Activated T-helper 2 cell treated with anti-CD3 and anti-CD28 coated beads, Interferon-gamma antibody, Interleukin-2, Interleukin-4, amounts not matched to agents 10 μg/mL and 5 μg/mL and 100 μg/mL, durations not matched to agents 14 hours and 24 hours and 36 hours (primary cell): ENCODE measurements at places on chromosomes 7 and 10. TPM values are rescaled to one million over a fixed set of nuclear protein-coding genes. Genes with fewer than 3 reads are reported as not detected.

The GRM8 gene
- not detected in 2 replicates for total RNA-seq

The PTPRZ1 gene
- total RNA-seq, result not detected in 2 replicates

GRCh38 chr10:33460505-33461294, 126.2 kb upstream of the NRP1 start:
- no peak for DNase-seq

DNA sequence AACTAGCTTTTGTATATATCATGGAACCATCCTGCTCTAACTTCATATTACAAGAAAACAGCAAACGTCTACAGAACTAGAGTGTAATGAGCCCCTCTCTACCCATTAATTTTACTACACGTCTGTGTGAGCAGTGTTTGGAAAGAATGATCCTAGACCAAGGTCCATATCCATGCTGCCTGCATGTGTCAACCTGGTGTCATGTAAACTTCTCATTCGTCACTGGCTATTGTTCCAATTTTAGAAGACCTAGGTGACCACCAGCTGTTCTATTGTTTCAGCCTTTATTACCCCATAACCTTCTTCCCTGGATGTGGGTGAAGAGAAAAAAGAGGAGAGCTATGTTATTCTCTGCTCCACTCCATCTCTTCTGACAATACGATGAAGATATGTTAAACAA, 77.1 kb downstream of the CREM start:
- no peak for DNase-seq

GRCh38 chr7:155071121-155071651, 1.1 kb downstream of the HTR5A start:
- DNase-seq, result no peak

The FAM3C gene
- total RNA-seq, result 57.6 and 59.5 TPM in 2 replicates

The ZC3HAV1L gene
- total RNA-seq, result 38.2 and 39.4 TPM in 2 replicates

The METTL27 gene
- 0.90 and 0.94 TPM in 2 replicates for total RNA-seq

The AASS gene
- 1.3 and 2.2 TPM in 2 replicates for total RNA-seq

GRCh38 chr7:20601121-20601520, 14.3 kb upstream of the ABCB5 start:
- no peak for DNase-seq

- DNase-seq, result no peak
Observed at GRCh38 chr7:8490391-8491045, 57.1 kb downstream of the NXPH1 start.

The CNPY1 gene
- total RNA-seq, result not detected in 2 replicates

DNA sequence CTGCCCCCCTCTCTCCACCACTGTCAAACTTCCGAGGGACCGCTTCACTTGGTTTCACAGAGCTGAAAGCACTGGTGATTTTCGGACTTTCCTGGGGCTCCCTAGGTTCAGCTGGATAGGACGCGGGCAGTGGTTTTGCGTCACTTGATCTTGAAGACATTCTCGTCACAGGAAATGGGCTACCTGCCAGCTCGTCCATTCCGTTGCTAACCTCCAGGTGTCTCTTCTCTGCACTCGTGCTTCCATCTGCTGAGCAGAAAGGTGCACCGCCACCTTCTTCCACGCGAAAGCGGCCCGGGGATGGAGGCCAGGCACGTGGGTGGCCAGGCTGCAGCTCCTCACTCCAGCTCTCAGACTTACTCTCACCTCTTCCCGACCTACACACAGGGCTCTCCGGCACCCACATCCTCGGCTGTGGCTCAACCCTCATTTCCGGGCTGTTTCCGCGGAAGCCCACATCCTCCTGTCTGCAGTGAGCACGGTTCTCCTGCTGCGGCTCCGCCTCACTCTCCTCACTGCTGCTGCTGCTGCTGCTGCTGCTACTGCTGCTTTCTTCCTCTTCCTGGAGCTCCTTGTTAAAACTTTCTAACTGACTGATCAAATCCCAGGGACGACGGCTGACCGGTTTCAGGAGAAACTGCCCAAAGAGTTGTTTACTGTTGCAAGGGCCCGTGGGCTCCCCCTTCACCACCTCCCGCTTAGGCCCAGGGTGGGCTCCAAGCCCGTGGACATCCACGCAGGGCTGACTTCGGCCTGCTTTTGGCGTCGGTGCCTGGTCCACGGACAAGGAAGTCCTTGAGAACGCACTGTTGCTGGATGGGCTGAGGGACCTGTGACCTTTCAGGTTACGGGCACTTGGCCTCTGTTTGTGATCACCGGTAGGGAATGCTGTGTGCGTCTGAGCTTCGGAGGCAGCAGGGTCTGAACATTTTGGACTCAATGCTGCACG, 32.1 kb downstream of the JCAD start:
- DNase-seq, result peak; percentile 95

The TDRD1 gene
- total RNA-seq, result 0.11 and 0.30 TPM in 2 replicates

- no peak for DNase-seq
Observed at GRCh38 chr7:149321978-149322541, 60.1 kb downstream of the ZNF783 start.

The FAM221A gene
- total RNA-seq, result 6.2 and 6.7 TPM in 2 replicates

DNA sequence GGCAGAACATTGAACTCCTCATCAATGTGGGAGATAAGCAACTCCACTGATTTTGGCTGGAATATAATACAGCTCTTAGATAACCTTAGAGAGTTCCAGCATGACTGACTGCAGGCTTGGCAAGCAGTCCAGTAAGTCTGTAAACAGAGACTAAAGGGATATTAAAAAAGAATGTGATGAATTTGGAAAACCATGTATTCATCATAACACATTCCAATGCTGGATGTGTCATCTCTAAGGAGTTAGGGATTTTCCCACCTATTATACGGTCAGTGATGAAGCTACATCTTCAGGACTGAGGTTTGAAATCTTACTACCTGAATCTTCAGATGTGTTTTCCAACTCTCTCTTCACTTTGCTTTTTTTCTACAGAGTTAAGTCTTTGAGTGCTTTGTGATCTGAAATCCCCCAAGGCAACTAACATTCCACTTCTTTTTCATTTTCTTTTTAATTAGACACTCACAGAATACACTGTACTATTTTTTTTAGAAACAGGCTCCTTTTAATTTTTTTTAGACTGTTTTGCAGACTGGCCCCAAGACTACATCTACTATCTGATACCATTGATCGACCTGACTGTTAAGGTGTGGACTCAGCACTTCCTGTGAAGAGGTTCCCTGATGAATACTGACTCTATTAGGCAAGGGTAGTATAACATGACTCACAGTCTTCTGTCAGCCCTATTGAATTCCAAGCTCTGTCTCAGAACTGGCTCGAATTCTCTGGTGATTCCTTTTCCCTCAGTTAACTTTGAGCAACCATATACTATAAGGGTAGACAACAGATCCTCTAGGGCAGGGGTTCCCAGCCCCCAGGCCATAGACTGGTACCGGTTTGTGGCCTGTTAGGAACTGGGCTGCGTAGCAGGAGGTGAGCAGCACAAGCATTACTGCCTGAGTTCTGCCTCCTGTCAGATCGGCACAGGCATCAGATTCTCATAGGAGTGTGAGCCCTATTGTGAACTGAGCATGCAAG, 678.2 kb downstream of the GRM8 start:
- DNase-seq, result no peak

The PHKG1 gene
- total RNA-seq, result 2.5 and 3.6 TPM in 2 replicates

DNA sequence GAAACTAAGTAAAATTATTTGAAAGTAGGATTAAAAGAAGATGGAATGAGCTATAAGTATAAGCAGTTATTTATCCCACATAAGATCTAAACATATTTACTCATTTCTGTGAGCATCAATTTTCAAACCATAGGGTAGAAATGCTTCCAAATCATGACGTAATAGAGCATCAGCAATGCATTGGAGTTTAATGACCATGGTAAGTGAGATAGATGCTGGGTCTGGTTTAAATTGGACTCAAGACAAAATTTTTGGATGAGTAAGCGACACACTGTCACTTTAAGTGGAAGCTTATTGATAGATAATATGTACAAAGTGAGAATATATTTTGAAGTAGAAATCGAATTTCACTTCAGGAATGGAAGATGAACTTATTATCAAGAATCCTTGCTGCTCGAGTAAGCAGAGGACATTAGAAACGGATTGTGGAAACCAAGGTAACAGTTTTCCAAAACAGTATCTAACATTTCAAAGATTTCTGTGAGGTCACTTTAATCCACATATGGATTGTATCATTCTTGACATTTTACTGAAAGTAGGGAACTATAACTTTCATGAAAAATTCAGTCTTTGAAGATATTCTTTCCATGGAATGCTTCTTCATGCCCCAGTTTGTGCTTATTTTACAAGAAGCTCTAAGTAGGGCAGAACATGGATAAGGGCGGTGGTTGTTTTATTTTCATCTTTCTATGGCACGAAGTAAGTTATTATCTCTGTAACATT, 85.8 kb downstream of the AGMO start:
- DNase-seq, result no peak

DNA sequence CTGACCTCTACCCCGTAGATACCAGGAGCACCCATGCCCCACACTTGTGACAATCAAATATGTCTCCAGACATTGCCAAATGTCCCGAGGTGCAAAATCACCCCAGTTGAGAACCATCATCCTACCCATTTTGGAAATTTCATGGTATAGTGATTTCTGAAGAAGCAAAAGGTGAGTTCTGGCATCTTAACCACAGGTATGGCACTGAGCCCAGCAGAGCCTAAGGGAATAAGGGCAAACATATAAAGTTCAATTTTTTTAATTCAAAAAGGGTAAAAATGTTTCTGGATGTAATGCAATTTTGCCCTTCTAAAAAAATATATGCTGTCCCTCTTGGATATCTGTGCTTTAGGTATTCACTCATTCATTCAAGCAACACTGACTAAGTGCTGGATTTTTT, 30.5 kb upstream of the CPXM2 start:
- no peak for DNase-seq

DNA sequence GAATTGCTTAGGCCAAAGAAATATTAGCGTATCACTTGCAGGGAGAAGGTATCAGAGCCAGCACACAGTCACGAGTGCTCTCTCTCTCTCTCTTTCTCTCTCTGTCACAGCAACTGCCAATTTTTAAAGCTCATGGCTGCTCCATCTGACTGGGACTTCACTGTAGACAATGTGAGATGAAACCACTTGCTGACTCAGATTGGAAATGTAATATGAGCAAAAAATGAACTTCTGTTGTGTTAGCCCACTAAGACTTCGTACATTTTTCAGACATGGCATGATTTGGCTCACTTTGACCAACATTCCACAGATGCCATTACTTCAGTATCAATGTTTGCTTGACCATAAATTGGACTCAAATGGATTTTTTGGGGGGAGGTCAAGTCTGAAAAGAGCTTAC, 68.1 kb downstream of the DGKB start:
- DNase-seq, result no peak

The CTNNA3 gene
- not detected in 2 replicates for total RNA-seq
